ENCODE measurements at places on chromosomes 7 and 10.

DNA sequence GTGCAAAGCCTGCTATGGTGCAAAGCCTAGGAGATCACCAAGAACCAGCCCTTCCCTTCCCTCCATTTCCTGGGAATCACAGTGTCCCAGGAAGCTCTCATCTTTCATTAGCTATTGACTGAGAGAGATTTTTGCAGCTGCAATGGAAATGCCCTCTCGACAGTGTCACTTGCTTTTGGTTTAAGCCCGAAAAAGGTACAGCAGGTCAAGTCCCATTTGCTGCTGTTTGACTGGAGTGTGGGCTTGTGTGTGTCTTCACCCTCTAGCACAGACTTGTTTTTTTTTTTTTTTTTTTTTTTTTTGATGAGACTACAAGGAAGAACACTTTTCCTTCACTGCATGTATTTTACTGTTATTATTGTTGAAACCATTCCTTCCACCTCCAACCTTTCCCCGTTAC is 36.3 kb downstream of the NRG3 start:
- no peak for DNase-seq

DNA sequence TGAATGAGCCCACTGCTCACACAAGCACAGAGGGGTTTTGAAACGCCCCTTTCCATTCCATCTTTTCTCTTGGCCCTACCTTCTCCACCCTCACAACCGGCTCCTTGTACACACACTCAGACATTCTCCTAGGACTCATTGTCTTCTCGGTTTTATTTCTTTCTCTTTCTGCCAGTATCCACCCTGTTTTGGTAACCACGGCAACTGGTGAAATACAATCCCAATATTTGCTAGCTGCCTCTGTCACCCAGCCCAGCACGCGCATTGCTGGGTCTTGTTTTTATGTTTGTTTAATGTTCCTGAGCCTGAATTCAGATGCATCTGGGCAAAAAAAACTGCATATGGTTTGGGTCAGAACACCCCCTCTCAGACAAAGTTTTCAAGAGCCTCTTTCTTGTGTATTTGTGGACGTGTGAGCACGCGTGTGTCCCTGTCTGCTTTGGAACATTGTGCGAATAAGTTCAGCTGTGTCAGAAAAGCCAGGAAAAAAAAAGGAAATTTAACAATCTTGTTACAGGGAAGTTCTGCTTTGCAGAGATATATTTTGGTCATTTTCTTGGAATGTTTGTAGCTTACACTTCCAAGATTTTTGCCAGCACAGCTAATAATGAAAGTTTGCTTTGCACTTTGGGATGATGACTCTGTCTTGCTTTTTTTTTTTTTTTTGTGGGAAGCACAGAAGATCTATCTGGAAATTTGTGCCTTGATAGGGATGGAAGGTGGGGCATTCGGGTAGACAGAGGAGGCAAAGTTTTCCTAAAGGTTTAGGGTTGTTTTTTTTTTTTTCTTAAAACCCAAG is 225.9 kb downstream of the TRIL start:
- DNase-seq = no peak

DNA sequence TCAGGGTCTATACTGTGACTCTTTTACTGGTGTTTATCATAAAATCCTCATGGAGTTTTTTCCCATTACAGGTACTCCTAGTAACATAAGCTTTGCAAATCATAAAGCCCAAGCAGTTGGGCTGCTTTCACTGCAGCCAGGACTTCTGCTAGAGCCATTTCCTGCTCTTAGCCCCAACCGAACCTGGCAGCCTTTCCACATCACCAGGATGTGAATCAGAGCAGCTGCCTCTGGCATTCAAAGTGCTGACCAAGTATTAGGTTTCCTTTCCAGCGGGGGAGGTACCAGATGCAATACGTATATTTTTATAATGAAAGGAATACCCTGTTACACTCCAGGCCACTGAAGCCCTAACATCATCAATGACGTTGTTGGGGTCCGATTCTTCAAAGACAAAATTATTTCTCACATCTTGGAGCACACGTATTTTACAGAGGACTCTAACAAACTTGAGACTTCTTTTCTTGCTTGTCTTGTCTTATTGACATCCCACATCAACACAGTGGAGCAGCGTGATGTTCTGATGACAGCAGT is 3.6 kb upstream of the HTR5A start:
- no peak for DNase-seq

GRCh38 chr10:60286559-60286958 is 103.1 kb downstream of the ANK3 start:
- DNase-seq = no peak

GRCh38 chr10:7550013-7550412 is 116.8 kb downstream of the ITIH5 start:
- no peak for DNase-seq

- DNase-seq = no peak
These were observed 20.0 kb downstream of the SORCS1 start for GRCh38 chr10:107144490-107144889.

DNA sequence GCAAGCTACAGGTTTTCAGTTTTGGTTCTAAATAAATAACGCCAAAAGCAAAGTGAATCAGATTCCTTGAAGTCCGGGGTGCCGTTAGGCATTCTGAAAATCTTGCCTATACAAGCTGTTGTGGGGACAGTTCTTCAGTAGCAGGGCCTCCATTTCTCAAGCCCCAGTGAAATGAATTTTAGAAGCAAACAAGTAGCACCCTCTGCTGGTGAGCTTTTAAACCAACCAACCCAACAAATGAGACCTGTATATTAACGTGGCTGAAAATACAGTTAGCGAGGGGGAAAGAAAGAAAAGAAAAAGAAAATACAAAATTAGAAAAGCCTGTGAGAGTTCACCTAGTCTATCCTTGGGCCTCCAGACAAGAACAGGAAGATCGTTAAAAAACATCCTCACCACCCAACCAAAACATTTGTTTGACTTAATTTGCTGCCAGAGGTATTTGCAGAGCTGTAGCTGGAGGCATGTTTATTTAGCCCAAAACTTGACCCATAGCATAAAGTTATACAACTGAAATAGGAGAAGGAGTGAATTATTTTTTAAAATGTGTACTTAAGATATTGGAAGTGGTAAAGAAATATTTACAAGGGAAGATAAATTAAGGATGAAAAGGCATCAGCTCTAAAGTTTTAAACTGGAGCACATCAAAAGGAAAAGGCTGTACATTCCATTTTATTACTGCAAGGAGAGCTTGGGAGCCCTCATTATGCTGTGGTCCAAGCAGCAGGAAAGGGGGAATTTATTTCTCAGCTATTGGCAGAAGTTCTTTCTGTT is 98.9 kb downstream of the DYNC1I1 start:
- DNase-seq = no peak

- DNase-seq = no peak
These were observed 188.5 kb downstream of the ZMYND11 start for GRCh38 chr10:323651-324293.

- no peak for DNase-seq
These were observed 83.1 kb downstream of the CTNNA3 start for GRCh38 chr10:67612577-67613537.

DNA sequence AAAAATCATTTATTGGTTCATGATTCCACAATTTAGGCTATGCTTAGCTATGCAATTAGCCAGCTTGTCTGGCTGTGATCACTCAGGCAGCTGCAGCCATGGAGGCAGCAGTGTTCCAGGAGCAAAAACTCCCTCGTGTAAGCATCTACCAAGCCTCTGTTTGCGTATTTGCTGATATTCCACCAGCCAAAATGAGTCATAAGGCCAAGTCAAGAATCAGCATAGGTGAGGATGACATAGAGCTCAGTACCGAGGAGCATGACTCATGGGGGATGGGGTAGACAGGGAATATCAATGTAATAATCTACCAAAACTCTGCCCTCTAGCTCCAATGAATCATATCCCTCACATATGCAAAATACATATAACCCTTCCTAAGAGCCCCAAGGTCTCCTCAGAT is 63.3 kb downstream of the IMMP2L start:
- DNase-seq = no peak

DNA sequence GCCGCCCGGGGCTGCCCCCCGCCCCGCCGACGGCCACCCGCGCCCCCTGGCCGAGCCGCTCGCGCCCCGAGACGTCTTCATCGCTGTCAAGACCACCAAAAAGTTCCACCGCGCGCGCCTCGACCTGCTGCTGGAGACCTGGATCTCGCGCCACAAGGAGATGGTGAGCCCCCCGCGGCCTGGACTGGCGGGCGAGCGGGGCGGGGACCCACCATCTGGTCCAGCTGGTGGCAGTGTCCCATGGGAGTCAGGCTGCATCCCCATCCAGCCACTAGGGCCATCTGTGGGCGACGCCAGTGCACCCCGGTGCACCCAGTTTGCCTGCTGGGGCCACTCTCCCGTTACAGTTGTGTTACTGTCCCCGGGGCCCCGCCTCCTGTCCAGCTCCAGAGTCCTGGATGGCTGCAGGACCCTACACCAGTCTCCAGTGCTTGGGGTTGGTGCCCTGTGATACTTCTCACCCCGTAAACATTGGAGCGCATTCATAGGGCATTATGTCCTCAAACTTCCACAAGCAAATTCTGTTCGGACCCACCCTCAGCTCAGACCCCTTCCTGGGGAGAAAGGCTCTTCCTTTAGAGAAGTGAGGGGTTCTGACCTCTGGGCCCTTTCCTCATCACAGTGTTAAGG is 672 bp downstream of the LFNG start:
- no peak for DNase-seq

DNA sequence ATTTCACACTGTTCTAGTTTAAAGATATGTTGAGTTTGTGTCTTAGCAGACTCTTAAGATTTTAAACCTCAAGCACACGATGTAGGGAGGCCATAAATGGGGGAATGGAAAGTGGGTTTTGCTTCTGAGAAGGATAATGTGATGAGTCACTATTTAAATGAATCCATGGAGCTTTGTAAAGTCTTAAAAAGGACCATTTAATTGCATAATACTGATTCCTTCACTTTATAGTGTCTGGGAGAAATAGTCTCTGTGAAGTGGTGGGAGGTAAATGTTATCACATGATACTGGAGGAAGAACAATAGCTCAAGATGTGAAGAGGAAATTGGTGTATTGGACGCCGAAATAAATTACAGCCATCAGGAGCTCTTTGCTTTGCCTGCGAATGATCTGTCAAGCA is 84.0 kb upstream of the MYO3A start:
- DNase-seq = no peak

GRCh38 chr7:43387932-43388331 is 195.0 kb upstream of the STK17A start:
- no peak for DNase-seq

GRCh38 chr7:4929005-4929404 is 30.0 kb downstream of the MMD2 start:
- no peak for DNase-seq
